Stimulated activated CD8-positive, alpha-beta memory T cell treated with anti-CD3 and anti-CD28 coated beads, Interleukin-2, amount 100 ng/mL, for 48 hours (primary cell): ENCODE measurements at places on chromosomes 6 and 20.

DNA sequence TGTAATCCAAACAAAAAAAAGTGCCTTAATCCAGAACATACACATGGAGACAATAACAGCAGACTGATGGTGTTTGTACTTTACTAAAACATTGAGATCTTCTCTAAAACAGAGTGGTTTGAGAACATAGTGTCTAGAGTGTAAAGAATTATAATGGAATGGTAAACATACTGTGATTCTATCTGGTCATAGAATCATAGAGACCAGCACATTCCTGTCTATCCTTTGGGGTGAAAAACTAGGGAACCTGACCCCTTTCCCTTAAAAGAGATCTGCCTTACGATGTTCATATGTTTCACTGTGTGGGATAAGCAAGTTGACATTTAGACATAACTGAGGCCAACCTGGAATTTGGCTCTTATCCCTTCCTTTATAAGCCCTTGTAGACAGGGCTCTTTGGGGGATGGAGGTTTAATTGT lies 55.7 kb downstream of the TRMT11 start:
- DNase-seq: no peak

- DNase-seq: no peak
Measured at GRCh38 chr20:63273059-63273579, 506 bp downstream of the ARFGAP1 start.

DNA sequence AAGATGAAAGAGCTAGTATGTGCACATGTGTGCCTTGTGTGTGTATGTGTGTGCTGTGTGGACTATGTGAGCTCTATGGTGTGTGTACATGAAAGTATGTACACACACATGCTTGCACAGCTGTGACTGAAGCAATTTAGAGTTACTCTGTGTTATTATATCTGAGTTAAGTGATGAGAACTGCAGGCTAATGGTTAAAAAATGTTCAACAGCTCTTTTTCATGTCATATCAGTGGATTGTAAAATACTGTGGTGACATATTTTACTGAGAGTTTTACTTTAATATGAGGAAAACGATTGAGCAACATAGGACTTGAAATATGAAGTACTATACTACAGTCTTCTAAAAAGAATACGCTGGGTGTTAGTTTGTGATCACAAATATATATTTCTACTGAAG lies 195.7 kb upstream of the KCNK16 start:
- no peak for DNase-seq

- DNase-seq: no peak
Measured at GRCh38 chr6:56900784-56901183, 54.1 kb upstream of the BEND6 start.

DNA sequence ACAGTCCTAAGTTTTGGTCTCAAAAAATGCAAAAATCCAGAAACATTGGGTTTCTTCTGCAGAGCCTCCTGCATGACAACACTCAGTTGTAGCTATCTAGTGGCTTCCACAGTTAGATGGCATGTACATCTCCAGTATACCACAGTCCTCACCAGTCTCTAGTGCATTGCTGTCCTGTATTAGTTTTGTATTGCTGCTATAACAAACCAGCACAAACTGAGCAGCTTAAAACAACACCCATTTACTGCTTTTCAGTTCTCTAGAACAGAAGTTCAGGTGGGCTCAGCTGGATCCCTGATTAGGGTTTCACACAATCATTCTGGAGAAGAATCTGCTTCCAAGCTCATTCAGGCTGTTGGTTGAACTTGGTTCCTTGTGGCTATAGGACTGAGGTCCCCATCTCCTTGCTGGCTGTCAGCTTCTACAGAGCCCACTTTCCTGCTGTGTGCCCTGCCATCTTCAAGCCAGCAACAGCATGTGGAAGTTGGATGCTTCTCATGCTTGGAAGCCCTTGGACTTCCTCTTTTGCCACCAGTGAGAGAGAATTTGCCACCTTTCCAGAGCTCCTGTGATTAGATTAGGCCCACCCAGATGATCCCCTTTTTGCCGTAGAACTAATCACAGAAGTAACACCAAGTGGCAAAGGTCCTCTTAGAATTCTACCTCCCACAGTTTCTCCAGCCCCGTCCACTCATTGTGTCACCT lies 48.9 kb upstream of the TBC1D7 start:
- DNase-seq: no peak

DNA sequence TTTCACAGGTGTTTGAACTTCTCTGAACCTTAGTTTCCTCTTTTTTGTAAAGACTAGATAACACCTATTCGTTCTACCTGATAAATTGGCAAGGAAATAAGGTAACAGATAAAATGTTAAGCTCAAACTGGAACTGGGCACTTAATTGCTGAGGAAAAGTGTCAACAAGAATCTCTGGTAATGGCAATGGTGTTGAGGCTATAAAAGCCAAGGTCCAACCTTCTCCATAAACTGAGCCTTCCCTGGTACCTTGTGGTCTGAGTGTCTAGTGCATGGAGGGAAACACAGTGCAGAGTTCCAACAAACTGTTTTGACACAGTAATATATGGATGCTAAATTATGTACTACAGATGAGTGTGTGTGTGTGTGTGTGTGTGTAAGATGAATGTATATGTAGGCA lies 33.4 kb upstream of the GSTA4 start:
- no peak for DNase-seq

GRCh38 chr6:87794922-87795885 lies 93.2 kb upstream of the AKIRIN2 start:
- DNase-seq: no peak

GRCh38 chr6:114053791-114054190 lies 82.8 kb upstream of the HDAC2 start:
- DNase-seq: no peak

DNA sequence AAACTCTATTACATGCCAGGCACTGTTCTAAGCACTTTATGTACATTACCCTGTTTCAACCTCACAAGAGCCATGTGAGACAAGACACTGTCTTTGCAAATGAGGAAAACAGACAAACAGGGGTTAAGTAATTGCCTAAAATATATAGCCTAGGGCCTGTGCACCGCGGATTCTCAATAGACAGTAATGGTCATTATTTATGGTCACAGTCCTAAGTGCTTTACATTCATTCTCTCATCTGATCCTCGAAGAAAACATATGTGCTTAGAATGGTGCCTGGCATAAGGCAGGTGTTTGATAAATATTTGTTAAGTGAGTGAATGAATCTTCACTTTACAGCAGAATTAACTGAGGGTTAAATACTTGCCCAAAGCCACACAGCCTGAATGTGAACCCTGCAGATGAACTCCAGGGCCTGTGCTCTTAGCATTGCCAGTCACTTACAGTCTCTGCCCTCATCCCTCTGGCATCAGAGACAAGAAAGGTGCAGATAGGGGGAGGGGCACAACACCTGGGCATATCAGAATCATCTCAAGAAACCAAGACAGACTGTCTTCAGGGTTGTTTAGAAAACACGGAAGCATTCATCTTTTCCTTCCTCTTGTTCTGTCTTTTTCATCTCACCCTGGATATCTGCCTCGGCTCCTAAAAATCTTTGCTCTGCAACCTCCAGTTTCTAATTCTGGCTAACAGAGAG lies 92.8 kb upstream of the SASH1 start:
- DNase-seq: no peak

GRCh38 chr6:72216222-72217068 lies 330.1 kb downstream of the RIMS1 start:
- no peak for DNase-seq

DNA sequence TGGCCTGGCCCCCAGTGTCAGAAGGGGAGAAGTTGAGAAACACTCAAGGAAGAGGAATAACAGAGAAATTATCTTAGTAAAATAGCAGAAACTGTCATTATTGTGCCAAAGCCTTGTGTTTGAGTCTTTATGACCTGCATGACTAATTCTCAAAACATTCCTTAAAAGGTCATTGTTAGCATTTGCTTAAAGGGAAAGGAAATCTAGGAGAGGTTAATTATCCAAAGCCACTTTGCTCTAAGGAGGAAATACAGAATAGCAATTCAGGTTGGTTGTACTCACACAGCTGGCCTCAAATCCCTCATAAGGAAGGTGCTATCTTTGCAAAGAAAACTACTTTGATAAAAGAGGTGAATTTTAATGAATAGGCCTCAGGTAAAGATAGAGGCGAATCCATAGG lies 516.7 kb downstream of the CBLN4 start:
- no peak for DNase-seq

- no peak for DNase-seq
Measured at GRCh38 chr20:43188861-43189553, 699 bp downstream of the PTPRT start.

DNA sequence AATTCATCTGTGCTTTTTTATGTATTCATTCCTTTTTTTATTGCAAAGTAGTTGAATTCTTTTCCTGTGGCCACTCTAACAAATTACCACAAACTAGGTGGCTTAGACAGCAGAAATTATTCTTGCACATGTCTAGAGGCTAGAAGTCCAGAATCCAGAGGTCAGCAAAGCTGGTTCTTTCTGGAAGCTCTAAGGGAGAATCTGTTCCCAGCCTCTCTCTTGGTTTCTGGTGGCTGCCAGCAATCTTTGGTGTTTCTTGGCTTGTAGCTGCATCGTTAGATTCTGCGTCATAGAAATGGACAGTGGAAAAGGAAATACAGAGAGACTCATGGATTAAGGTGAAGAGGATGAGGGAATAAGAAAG lies 39.3 kb downstream of the GSTA2 start:
- DNase-seq: no peak

DNA sequence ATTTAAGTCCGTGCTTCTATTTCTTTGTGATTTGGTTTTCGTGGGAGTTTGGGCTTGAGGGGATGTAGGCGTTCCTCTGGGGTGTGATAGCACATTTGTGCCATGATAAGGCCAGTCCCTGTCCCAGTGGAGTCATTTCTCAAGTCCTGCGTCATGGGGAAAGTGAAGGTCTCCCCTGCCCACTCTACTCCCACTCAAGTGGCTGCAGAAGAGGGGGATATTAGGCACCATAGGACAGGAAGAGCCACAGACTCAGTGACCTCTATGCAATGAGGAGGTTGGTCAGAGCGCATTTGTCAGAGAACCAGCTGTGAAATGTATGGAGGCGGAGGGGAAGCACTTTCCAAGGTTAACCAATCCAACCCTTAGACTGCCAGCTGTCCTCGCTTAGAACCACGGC lies 51.9 kb upstream of the EDN1 start:
- no peak for DNase-seq

DNA sequence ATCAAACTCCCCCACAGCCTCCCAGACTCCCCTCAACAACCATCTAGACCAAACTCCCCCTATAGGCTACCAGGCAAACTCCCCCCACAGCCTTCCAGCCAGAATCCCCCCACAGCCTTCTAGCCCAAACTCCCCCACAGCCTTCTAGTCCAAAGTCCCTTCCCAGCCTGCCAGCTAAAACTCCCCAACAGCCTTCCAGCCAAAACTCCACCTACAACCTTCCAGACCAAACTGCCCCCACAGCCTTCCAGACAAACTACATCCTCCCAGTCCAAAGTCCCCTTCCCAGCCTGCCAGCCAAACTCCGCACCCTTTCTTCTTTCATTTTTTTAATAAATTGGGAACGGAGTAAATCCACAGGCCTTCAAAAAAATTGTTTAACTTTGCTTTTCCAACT lies 37.4 kb upstream of the SYNDIG1 start:
- no peak for DNase-seq

- no peak for DNase-seq
Measured at GRCh38 chr6:75331151-75331550, 46.6 kb upstream of the TMEM30A start.

DNA sequence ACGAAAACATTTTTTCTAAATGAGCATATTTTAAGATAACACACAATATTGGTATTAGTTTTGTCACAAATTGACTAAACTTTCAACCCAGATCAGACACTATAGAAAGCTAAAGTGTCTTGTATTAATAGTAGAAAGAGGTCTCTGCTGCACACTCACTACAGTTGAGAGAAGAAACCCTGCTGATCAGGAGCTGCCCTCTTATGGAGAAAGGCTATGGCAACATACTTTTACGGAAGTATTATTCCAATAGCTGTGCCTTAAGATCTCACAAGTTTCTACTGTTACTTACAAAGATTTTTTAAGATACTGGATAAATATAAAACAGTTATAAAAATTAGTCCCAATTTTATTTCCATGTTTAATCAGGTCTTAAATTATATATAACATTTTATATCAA lies 155.7 kb downstream of the RIMS1 start:
- DNase-seq: no peak

DNA sequence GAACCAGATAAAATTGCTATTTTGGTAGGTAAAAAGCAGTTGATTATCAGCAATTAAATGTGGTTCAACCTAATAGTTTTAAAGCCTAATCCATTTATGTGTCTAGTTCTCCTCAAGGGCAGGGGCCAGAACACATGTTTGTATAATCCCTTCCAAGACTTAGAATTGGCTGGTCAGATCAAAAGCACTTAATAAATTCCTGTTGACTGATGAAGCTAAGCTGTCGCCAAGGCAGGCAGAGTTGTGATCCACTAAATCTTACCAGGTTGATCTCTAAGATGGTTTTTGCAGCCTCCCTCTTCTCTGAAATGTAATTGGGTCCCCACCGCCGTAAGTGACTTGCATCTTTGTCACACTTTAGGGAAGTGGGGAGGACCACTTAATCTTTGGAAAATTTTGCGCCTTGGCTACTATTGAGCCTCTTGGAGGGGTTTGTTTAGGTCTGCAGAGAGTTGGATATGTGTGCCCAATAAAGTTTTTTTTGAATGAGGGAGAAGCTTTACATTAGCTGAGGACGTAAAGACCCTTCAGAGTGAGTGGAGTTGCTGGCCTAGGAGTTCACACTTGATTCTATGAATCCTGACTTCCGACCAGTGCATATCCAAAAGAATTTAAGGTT lies 65.9 kb downstream of the PHF20 start:
- DNase-seq: no peak

DNA sequence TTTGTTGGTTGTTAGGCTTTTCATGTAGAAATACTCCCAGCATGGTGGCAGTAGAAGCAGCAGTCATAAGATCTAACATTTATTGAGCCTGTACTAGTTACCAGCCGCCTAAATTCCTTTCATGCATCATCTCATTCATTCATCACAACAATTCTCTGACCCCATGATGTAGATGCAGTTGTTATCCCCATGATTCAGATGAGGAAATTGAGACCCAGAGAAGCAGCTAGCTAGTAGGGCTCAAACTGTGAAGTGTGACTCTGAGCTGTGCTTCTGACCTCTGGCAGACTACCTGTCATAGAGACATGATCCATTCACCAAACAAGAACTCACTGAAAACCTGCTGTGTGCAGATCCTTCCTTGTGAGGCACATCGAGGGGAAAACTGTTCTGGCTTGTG lies 16.9 kb downstream of the RREB1 start:
- DNase-seq: no peak

GRCh38 chr20:57835588-57836455 lies 126.0 kb upstream of the PMEPA1 start:
- DNase-seq: no peak

GRCh38 chr20:18224968-18225568 lies 63.3 kb upstream of the ZNF133 start:
- DNase-seq: no peak
